Bronchial smooth muscle cell (primary cell): ENCODE measurements at places on chromosomes 4 and X. TPM values are rescaled to one million over a fixed set of nuclear protein-coding genes. Genes with fewer than 3 reads are reported as not detected.

The CLCN4 gene
- total RNA-seq, result 5.4 and 11.1 TPM in 2 replicates

The TEX13D gene
- not detected in 2 replicates for total RNA-seq

The BANK1 gene
- 0.17 and 0.32 TPM in 2 replicates for total RNA-seq

The SHROOM2 gene
- total RNA-seq, result under 0.01 and 0.09 TPM in 2 replicates

The HEPH gene
- 58.8 and 70.2 TPM in 2 replicates for total RNA-seq

The HPGD gene
- 0.34 and 0.47 TPM in 2 replicates for total RNA-seq

The TKTL2 gene
- not detected in 2 replicates for total RNA-seq

The GCNA gene
- total RNA-seq, result 1.1 and 2.2 TPM in 2 replicates

The FAM149A gene
- 5.7 and 7.9 TPM in 2 replicates for total RNA-seq

The FGA gene
- not detected in 2 replicates for total RNA-seq
